ENCODE measurements at places on chromosomes 2 and 18.

- no peak for DNase-seq
Observed at GRCh38 chr2:207746131-207746530, 23.6 kb downstream of the FZD5 start.

DNA sequence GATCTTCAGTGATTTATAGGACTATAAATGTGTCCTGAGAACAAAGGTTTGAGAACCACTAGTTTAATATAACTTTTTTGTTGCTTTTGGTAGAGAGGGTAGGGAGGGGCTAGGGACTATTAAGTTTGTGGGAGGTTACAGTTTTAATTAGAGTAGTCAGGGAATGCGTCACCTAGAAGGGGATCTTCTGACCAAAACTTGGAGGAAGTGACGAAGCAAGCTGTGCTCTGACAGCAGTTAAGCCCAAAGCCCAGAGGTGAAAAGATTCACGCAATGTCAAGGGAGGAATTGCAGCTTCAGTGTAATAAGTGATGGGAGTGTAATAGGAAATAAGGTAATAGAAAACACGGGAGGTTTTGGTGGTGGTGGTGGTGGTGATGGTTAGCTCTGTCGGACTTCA lies 8.1 kb downstream of the TDRD15 start:
- DNase-seq = no peak

GRCh38 chr2:165067643-165068486 lies 112.5 kb upstream of the SLC38A11 start:
- no peak for DNase-seq

- DNase-seq = no peak
Observed at GRCh38 chr18:59927246-59927825, 27.5 kb downstream of the PMAIP1 start.

DNA sequence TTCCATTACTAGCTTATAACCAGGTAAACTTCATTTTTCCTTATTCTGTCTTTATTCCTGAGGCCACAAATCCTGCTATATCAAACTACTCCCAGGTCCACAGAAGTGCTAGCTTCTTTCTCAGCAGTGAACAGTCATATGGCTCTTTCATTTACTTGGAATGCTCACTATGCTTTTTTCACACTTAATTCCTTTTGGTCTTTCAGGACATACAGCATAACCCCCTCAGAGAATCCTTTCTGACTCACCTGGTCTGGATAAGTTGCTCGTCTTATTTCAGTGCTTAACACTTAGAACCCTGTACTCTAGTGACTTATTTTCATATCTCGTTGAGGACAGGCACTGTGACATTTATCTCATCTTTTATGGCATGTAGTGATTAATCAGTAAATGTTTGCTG lies 325.0 kb upstream of the UBE2E3 start:
- no peak for DNase-seq

DNA sequence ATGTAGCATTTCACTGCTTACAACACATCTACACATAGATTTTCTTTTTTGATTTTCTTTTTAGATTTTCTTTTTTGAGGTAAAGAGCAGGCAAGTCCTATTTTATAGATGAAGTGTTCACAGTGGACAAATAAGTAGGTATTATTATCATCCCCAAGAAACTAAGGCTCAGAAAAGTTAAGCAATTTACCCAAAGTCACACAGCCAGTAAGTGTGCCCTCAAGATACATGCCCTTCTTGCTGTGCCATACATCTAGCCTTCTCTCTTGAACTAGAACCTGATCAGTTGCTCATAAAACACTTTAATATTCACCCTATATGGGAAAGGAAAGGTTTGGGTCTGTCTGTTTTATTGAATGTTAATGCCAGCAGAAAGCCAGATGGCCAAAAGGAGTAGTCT lies 50.3 kb downstream of the DAPL1 start:
- no peak for DNase-seq

DNA sequence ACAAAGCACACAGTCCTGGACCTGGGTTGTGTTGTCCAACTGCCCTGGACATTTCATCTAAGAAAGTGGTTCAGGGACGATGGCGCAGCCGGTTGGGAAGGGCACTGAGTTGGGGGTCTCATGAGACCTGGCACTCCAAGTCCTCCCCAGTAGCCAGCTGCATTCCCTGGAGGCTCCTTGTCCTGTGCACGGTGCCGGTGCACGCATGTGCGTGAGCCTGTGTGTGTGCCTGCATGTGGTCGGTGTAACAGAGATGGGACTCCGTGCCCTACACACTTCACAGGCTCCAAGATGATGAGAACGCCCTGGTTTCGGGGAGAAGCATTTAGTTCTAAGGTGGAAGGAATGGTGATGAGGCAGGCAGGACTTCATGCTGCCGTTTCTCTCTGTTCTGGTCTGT lies 124.9 kb upstream of the PXDN start:
- no peak for DNase-seq

GRCh38 chr2:24104906-24105305 lies 18.2 kb downstream of the PFN4 start:
- DNase-seq = no peak

- no peak for DNase-seq
Observed at GRCh38 chr2:212428681-212429478, 109.7 kb downstream of the ERBB4 start.

GRCh38 chr2:111024496-111024895 lies 96.2 kb upstream of the BCL2L11 start:
- DNase-seq = no peak

DNA sequence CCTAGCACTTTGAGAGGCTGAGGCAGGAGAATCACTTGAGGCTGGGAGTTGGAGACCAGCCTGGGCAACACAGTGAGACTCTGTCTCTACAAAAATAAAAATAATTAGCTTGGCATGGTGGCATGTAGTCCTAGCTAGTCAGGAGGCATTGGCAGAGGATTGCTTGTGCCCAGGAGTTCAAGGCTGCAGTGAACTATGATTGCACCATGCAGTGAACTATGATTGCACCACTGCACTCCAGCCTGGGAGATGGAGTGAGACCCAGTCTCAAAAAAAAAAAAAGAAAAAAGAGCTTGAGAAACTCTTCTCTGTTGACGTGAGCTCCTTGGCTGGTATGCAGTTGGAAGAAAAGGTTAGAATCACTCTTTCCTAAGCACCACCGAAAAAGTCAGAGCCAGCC lies 125.1 kb upstream of the TNP1 start:
- no peak for DNase-seq

DNA sequence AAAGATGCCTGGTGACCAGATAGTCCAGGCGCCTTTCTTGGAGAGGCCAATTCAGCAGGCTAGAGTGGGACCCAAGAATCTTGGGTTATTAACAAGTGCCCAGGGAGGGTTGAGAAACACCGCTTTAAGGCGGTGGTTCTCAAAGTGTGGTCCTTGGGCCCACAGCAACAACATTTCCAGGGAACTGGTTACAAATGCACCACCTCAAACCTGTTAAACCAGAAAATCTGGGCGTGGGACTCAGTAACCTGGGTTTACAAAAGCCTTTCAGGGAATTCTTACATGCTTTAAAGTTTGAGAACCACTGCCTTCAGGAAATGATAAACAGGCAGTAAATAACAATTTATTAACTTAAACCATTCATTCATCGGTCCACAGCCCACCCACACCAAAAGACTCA lies 92.5 kb downstream of the SP3 start:
- no peak for DNase-seq

- no peak for DNase-seq
Observed at GRCh38 chr18:35010156-35010555, 31.1 kb upstream of the MAPRE2 start.

DNA sequence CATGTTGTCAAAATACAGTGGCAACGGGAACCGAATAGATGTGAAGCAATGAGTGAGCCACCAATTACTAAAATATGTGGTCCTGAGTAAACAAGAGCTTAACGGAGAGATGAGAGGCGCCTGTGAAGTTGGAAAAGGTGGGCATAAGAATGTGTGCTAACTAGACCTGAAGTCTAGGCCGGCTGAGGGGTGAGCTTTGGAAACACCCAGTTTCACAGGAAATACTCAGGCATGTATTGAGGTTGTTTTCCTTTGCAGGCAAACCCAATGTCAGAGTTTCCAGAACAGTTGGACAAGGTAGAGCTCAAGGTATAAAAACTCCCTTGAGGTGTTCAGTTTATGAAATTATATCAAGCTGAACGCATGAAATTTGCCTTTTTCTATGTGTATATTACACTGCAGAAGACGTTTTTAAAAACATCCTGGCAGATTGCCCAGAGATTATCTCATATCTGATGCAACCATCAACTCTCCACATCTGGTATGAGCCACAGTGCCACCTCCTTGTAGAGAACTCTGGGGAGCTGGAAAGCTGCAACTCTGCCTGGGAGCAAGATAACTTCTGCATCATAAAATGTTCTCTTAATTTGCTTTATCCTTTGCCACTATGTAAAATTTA lies 3.9 kb upstream of the WDSUB1 start:
- DNase-seq = no peak

- no peak for DNase-seq
Observed at GRCh38 chr2:85852152-85852840, 36.5 kb downstream of the ST3GAL5 start.

- DNase-seq = no peak
Observed at GRCh38 chr2:237629188-237629534, 1.8 kb downstream of the LRRFIP1 start.

GRCh38 chr2:170814533-170815230 lies 2.0 kb upstream of the GAD1 start:
- no peak for DNase-seq

- DNase-seq = no peak
Observed at GRCh38 chr2:121199281-121200010, 85.6 kb downstream of the TFCP2L1 start.

GRCh38 chr2:165843351-165843750 lies 49.3 kb upstream of the GALNT3 start:
- DNase-seq = no peak

- DNase-seq = no peak
Observed at GRCh38 chr2:138087751-138088593, 123.7 kb downstream of the HNMT start.
